ENCODE measurements at places on chromosomes 6 and 20.

GRCh38 chr6:137876547-137876946, 9.5 kb downstream of the TNFAIP3 start:
- DNase-seq, result no peak

- DNase-seq, result no peak
Measured at GRCh38 chr6:10384610-10385523, 30.0 kb downstream of the TFAP2A start.

DNA sequence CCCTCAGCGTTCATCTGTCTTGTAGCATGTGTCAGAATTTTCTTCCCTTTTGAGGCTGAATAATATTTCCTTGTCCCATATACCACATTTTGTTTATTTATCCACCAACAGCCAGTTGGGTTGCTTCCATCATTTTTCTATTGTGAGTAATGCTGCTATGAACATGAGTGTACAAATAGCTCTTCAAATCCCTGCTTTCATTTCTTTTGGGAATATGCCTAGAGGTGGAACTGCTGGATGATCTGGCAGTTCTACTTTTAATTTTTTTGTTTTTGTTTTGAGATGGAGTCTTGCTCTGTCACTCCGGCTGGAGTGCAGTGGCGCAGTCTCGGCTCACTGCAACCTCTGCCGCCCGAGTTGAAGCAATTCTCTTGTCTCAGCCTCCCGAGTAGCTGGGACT, 64.7 kb downstream of the SASH1 start:
- DNase-seq, result peak; percentile 98

DNA sequence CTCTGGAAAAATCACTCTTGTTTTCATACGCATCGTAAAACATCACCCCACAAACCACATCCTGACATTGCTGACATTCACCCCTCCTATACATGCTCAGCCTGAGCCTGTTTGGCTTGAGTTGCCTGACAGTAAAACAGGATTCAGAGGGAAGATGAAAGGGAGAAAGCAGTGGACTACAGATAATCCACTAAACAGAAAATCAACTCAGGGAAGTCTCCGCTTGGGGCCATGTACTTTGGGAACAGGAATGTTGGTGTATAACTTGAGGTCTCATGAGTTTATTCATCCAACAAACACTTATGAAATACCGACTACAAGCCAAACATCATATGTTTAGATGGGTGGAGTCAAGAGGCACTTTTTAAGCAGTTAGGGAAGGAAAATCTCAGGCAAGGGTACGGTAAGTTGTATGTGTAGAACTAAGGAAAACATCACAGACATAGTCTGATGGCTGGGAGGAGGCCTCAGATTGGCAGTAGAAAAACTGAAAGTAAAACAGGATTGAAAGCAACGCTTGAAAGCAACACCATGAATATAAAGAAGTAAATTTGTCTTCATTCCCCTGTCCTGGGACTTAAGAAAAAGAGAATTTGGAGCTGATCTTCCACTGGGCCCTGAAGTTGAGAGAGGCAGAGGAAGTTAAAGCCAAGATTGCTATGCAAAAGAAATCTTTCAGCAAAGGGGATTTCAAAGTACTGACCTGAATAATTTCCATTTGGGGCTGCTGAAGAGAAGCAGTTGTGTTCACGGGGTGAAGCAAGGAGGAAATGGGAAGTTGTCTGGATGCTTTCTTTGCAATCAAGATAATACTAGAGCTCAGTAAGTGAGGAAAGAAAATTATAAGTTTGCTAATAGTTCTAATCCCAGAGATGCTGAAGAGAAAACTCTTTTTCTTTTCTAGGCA, 28.8 kb downstream of the PDE7B start:
- DNase-seq, result peak; percentile 90

GRCh38 chr6:37242429-37243052, 15.0 kb upstream of the TBC1D22B start:
- peak; percentile 99 for DNase-seq

- DNase-seq, result no peak
Measured at GRCh38 chr6:108796875-108797274, 51.3 kb upstream of the ARMC2 start.

DNA sequence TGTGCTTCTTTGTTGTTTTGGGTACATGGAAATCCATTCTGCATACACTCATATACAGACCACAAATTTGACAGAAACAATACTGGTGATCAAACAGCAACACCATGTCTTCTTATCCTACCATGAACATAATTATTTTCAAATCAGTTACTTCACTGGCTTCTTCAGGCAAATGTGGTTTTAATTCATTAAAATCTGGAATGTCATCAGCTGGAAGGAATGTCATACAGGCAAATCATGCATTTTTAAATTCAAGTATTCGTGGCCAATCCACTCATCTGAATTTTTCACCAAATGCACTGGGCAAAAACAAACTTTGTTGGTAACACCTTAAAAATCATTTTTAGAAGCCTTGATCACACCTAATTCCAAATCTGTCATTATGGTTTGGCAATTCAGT, 59.3 kb downstream of the KIF6 start:
- peak; percentile 60 for DNase-seq

DNA sequence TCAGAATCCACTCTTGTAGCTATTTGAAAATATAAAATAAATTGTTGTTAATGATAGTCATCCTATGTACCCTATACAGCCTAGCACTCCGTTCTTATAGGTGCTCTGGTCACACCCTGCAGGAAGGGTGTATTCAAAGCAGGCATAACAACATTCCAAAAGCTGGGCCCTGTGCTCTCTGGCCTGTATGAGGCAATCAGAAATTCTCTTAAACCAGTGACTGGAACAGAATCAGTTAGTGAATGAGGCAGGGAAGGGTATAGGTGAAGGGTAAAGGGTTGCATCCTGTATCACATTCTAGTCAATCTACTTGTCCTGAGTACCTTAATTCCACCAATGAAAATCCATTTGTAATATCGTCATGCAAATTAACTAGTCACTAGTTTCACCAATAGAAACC, 154.5 kb upstream of the ZNF217 start:
- DNase-seq, result no peak

GRCh38 chr6:161654209-161654608, 380.3 kb upstream of the AGPAT4 start:
- no peak for DNase-seq

GRCh38 chr6:147559006-147559405, 50.5 kb downstream of the SAMD5 start:
- DNase-seq, result no peak

GRCh38 chr6:13624871-13625288, 9.7 kb downstream of the NOL7 start:
- peak; percentile 17 for DNase-seq

DNA sequence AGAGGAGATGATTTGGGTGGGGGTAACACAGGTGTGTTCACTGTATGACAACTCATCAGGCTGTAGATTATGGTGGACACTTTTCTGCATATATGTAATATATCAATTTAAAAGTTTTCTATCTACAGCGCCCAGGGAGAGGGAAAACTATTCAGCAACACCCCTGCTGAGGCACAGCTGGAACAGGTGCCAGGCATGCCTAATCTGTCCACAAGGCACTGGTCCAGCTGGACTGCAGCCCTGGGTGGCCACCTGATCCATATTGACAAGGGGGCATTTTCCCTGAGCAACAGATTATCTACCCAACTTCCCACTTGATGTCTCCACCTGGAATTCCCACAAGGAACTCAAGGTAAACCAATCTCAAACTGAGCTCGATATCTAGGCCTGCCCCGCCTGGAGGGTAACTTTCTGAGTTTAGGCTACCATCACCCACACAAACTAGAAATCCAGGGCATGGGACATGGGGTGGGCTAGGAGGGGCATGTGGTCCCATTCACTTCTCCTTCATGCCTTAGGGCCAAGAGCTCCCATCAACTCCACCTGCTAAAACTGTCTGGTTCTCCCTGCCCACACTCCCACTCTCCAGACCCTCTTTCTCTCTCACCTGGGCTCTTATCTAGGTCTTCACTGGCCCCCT, 4.6 kb downstream of the SLC22A16 start:
- DNase-seq, result no peak
